Kasumi-1 (cell line): ENCODE measurements at places on chromosomes 11 and 22.

- DNase-seq: no peak
Observed at GRCh38 chr22:39452740-39453040, 4.1 kb upstream of the MGAT3 start.

DNA sequence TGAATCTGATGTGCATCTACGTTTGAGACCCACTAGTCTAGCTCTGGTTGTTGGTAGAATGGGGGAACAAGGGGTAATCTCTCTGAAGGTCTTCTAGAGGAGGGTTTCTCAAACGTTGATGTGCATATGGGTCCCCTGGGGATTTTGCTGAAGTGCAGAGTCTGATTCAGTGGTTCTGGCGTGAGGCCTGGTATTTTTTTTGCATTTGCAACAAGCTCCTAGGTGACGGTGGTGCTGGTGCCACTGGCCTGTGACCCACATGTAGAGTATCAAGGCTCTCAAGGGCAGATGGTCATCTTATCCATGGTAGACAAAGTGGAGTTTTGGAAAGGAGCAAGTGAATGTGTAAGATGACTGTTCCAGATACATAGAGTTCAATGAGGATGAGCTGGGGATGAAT, 97.1 kb downstream of the CEP164 start:
- no peak for DNase-seq

DNA sequence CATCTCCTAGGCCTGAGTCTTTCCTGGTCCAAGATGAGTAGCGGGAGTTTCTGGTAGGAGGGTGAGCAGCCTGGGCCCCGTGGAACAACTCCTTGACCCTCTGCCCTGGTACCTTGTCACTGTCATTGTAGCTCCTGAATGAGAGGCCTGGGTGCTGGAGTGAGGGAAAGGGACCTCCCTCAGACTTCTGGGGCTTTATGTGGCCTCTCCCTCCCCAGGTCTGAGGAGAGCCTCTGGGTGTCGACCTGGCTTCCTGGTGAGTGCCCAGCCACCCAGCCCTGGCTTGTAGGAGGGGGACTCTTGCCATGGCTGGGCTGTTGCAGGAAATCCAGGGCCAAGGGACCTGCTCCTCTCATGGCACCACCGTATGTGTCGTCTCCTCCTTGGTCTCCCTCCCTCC, 3.9 kb downstream of the P2RY2 start:
- DNase-seq: no peak

GRCh38 chr11:62841361-62842170, 2.2 kb upstream of the WDR74 start:
- peak; percentile 99 for DNase-seq

- DNase-seq: no peak
Observed at GRCh38 chr11:92266806-92267205, 42.2 kb downstream of the FAT3 start.

GRCh38 chr11:8286886-8287285, 23.2 kb upstream of the LMO1 start:
- no peak for DNase-seq

GRCh38 chr22:48234011-48234410, 1471.6 kb downstream of the TBC1D22A start:
- DNase-seq: no peak

GRCh38 chr11:44223238-44223637, 86.7 kb downstream of the ALX4 start:
- DNase-seq: no peak

GRCh38 chr22:27237080-27237741, 564.3 kb downstream of the MN1 start:
- DNase-seq: no peak

- no peak for DNase-seq
Observed at GRCh38 chr11:41868606-41869005, 409.2 kb upstream of the LRRC4C start.

DNA sequence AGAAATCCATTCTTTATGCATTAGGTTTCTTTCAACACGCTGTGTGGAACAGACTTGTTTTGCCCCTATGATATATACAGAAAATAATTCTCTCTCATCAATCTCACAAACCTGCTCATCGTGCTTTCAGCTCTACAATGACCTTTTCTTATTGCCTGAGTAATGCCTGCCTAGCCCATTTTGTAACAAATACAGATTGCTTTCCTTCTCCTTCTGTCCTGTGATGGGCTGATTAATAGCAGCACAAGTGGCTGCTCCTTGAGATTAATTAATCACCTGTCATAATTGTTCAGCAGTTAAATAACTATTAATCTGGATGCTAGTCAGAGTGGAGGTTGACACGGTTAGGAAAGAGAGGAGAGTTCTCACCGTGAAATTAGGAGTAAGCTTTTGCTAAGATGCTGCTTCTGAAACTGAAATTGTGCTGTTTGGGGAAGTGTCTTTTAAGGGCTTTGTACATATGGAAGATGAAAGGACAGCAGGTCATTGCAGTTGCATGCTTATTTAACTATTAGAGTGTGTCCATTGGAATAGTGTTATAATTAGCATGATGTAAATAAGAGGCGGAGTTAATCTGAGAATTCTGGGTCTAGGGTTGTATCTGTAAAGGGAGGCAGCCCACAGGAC, 1430.5 kb downstream of the FAM181B start:
- DNase-seq: no peak

DNA sequence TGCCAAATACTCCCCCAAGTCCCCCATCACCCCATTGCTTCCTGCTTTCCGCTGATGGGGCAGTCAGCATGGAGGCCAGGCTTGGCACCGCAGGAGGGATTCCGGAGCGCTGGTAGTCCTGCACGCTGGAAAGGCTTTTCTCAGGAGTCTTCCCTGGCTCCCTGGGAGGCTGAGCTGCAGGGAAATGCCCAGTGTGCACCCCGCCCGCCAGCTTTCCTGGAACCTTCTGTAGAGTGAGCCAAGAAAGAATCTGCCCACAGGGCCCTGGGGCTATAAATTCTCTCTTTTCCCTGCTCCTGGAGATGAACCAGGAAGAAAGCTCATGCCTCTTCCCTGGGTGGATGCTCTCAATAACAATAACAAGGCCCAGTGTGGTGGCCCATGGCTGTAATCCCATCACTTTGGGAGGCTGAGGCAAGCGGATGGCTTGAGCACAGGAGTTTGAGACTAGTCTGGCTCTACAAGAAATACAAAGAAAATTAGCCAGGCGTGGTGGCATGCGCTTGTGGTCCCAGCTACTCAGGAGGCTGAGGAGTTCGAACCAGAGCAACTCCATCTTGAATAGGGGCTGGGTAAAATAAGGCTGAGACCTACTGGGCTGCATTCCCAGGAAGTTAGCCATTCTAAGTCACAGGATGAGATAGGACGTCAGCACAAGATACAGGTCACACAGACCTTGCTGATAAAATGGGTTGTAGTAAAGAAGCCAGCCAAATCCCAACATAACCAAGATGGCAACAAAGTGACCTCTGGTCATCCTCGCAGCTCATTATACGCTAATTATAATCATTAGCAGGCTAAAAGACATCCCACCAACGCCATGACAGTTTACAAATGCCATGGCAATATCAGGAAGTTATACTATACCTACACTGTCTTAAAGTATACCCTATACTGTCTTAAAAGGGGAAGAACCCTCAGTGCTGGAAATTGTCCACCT, 46.4 kb upstream of the FTH1 start:
- DNase-seq: no peak

GRCh38 chr11:59558270-59558643, 46.9 kb downstream of the OR4D9 start:
- DNase-seq: no peak

- DNase-seq: no peak
Observed at GRCh38 chr11:62842171-62842741, 2.9 kb upstream of the WDR74 start.

DNA sequence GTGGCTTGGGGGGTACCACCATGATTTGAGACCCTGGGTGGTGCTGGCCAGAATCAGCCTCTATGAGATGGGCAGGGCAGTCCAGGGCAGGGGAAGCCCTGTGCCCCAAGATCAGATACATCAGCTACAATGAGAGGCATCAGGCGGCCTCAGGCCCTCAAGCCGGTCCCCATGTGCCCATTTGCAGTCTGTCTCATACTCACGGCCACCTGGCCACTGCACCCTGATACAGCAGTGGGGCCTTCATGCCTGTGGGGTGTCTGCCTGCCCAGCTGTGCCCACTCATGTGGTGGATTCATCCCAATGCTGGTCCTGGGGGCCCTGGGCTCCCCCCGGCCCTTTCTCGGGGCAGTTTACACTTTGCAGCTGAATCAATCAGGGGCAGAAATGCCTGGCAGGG, 42.4 kb upstream of the KCNQ1OT1 start:
- no peak for DNase-seq

GRCh38 chr11:8566613-8567210, 27.3 kb downstream of the STK33 start:
- peak; percentile 77 for DNase-seq

DNA sequence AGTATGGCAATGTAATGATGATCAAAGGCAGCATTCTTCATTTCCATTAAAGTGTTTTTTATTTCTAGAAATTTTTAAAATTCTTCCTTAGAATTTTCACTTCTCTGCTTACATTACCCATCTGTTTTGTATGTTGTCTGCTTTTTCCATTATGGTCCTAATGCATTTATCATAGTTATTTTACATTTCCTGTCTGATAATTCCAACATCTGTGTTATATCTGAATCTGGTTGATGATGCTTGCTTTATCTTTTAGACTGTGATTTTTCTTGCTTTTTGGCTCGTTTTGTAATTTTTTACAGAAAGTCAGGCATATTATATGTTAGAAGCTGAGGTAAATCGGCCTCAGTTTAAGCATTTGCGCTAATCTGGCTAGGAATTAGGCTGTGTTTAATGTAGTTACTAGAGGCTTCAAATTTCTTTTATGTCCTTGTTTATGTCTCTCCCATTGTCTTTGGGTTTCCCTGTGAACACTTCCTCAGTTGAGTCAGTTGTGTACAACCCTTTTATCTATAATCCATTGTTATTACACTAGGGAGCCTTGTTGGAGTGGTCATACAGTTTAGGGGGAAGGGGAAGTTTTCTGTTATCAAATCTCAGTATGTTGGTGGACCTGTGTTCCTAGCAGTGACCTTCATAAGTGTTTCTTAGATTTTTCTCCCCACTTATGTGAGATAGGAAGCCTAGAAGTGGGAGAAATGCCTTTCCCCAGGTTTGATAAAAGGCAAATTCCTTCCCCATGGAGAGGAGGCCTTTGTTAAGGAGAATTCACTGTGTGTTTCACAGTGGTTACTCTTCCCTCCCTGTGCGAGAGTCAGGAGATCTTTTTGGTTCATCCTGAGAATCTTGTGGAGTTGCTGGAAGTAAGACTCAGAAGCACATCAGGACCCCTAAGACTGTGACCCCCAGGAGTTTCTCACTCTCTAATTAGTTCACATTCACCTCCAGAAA, 437.5 kb downstream of the INSC start:
- no peak for DNase-seq

- DNase-seq: no peak
Observed at GRCh38 chr11:120681434-120682331, 170.1 kb downstream of the GRIK4 start.

DNA sequence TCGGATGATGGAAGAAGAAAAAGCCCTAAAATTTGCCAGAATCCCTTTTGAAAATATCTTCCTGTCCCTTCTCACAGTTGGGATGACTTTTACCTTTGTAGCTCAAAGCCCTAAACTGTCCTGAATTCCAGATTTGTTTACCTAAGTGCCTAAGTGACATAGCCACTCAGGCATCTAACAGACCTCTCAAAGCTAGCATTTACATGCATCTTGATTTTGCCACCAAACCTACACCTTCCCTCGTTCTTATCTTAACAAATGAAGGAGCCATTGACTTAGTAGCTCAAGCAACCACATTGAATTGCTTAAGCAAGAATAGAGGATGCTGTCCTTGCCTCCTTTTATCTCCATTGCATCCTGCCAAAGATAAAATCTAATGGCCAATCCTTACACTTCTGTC, 198.4 kb upstream of the NTM start:
- no peak for DNase-seq
